Stimulated activated CD8-positive, alpha-beta memory T cell treated with anti-CD3 and anti-CD28 coated beads, Interleukin-4, amount 100 ng/mL, for 1 hour (primary cell): ENCODE measurements at places on chromosomes 6 and 20.

GRCh38 chr6:4491501-4492260 lies 284.5 kb upstream of the CDYL start:
- no peak for DNase-seq

DNA sequence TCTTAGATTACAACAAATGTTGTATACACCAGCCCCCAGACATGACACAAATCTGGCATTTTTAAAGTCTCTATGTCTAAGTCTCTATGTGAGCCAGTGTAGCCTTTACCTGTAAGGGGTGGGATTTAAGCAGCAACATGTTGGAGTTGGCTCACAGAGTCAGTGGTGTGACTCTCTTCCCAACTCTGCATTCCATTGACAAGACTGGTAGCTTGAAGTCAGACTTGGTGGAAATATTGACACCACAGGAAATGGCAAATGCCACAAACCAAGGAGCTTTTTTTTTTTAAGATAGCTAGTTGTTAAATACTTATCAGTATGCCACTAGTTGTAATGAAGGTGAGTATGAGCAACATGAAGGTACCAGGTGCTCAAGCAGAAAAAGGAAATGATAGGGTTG lies 103.1 kb upstream of the SMLR1 start:
- no peak for DNase-seq

DNA sequence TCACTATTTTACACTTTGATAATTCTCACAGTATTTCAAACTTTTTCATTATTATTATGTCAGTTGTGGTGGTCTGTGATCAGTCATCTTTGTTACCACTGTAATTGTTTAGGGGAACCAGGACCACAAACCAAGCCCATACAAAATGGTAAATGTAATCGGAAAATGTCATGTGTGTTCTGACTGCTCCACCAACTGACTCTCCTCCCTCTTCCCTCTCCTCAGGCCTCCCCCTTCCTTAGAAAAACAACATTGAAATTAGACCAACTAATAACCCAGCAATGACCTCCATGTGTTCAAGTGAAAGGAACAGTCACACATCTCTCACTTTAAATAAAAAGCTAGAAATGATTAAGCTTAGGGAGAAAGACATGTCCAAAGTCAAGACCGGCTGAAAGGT lies 63.8 kb downstream of the GMDS start:
- no peak for DNase-seq

DNA sequence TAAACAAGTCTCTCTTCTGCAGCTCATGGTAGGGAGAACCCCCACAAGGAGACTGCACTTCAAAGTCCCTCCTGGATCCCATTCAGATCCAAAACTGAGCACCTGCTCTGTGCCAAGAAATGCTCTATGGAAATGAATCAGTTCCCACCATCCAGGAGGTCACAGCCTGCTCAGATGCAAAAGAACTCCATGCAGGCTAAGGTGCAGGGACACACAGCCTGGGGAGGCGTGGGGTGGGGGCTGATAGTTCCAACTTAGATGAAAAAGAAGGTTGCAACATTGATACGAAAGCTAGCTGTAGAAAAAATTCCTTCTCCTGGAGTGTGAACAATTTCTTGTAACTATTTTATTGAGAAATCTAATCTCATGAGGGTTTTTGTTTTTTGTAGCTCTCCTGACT lies 111.0 kb upstream of the TMEM170B start:
- no peak for DNase-seq

DNA sequence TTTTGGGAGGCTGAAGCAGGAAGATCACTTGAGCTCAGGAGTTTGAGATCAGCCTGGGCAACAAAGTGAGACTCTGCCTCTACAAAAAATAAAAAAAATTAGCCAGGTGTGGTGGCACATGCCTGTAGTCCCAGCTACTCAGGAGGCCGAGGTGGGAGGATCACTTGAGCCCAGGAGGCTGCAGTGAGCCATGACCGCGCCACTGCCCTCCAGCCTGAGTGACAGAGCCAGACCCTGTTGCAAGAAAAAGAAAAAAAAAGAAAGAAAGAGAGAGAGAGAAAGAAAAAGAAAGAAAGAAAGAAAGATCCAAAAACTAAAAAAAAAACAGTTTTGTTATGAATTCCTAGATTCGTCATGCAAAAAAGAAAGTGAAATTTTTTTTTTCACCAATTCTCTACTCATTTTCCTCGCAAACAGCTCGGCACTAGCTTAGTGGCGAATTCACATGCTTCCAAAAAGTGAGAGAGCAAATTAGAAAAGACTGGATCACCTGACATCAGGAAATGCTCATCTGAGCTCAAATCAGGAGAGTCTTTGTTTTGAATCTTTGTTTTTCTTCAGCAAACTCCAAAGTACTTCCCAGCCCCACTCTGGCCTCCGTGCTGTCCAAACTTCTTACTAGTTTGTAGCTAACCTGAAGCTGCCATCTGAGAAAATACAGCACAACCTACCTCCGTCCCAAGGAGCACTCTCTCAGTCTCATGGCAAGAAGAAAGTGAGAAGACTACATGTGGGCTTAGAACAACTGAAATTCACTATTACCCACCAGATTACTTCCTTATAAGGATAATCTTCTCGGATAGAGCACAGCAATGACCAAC lies 27.0 kb downstream of the IPCEF1 start:
- DNase-seq = no peak

- DNase-seq = no peak
Measured at GRCh38 chr6:167731216-167731615, 95.5 kb upstream of the AFDN start.

GRCh38 chr6:107564589-107564951 lies 74.7 kb downstream of the SOBP start:
- DNase-seq = no peak

GRCh38 chr6:1708122-1708521 lies 98.4 kb downstream of the FOXC1 start:
- no peak for DNase-seq

DNA sequence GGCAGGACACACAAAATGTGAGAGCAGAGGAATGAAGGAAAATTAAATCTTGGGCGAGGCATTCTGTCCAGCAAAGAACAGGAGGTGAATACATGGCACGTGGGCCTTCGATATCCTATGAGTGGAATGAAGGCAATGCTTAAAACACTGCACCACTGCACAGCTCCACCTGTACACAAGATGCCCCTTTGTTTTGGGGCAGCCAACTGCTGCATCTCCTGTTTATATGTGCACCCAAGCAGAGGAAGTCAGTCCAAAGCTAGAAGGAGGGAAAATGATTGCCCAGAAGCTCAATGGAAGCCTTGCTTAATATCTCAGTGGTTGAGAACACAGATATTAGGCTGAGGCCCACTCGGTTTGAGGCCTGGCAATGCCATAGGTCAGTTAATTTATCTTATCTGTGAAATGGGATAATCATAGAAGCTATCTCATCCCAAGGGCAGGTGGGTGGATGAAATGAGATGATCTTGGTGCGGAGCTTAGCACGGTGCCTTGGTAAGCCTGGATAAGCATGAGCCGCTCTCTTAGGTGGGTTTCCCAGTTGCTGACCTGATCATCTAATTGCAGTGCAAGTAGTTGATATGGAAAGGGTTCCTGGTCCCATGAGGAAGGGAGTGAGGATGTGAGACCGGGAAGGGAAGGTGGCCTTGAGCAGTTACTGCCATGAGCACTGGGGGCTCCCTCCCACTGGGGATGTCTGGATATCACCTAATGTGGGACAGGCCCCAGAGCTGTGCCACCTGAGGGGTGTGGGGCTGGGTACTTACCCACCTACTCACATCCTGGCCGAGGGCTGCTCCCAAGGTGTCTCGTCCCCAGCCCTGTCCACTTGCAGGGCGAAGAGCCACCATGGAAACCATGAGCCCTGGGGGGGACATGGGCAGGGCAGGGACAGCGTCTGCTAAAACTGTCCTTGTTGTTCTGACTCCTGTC lies 9.9 kb downstream of the BANF2 start:
- DNase-seq = no peak

GRCh38 chr6:17419189-17419575 lies 25.8 kb downstream of the CAP2 start:
- no peak for DNase-seq

GRCh38 chr6:147467886-147468285 lies 40.6 kb upstream of the SAMD5 start:
- no peak for DNase-seq

- no peak for DNase-seq
Measured at GRCh38 chr20:57618764-57619050, 1.5 kb downstream of the ZBP1 start.

- no peak for DNase-seq
Measured at GRCh38 chr6:6969761-6970223, 138.0 kb upstream of the RREB1 start.

DNA sequence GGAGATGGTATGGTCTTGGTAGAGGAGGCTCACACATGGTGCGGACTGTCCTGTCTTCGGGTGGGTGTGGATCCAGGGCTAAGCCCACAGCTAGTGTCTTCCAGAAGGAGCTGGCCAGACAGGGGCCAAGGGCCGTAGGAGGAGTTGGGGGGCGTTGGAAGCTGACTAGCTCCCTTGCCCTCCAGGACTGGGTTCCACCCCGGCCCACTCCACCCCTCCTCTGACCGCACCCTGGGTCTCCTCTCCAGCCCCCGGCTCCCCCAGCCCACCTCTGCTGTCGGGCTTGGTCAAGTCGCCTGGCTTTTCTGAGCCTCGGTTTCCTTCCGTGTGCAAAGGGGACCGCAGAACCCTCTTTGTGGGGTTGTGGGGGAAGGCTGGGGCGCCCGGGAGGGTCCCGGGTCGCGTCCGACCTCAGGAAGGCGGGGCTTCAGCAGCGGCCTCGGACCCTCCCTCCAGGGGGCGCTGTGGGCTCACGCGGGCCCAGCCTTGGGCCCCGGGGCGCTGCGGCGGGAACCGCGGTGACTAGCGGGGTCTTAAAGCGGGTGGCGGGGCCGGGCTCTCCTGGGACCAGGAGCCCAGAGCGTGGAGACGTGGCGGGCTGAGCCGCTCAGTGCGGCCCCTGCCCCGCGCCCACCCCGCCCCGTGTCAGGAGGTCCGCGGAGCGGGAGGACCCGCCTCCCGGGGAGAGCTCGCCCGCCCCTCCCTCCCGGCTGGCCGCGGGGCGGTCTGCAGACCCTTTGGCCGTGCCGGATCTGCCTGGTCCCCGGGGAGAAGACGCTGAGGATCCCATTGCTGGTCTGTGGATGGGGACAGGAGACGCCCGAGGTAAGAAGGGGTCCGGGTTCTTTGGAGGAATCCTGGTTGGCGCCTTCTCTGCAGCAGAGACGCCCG lies 5.4 kb downstream of the NPBWR2 start:
- no peak for DNase-seq

DNA sequence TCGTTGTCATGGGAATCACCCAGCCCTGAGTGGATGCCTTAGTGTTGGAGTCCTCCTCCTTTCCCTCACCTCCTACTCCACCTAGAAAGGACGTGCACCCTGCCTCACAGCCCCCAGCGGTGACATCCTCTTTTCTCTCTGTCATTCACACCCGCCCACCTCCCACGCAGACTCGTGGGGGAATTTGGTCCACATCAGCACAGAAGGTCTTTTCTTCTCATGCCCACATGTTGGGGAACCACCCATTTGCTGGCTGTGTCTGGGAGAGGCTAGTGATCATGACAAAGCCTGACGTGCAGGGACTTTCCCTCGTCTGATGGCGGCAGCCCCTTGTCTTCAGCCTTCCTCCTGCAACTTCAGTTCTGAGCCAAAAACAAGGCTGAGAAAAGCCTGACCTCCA lies 96.0 kb upstream of the CNKSR3 start:
- DNase-seq = no peak

GRCh38 chr6:158207422-158207788 lies 39.3 kb downstream of the GTF2H5 start:
- DNase-seq = no peak

- no peak for DNase-seq
Measured at GRCh38 chr6:30060606-30061091, 416 bp upstream of the POLR1H start.

- no peak for DNase-seq
Measured at GRCh38 chr6:66103954-66104353, 396.9 kb upstream of the EYS start.
